ENCODE measurements at places on chromosomes 4 and X. TPM values are rescaled to one million over a fixed set of nuclear protein-coding genes. Genes with fewer than 3 reads are reported as not detected.

Gene PABPC1L2B
- not detected for polyA plus RNA-seq

DNA sequence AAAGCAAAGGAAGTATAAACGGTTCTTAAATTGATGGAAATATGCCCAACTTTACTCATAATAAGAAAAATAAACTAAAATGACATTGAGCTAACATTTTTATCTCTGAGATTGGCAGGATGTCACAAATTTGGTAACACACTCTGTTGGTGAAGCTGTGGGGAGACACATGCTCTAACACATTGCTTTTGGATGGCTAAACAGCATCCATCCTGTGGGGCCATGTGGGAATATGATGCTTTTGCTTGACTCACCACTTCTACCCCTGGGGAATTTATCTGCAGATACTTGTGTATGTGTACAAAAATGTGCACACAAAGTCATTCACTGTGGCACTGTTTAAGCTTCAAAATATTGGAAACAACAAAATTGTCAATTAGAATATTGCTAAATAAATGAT lies 100.2 kb downstream of the ANAPC4 start:
- H3K36me3 ChIP-seq = no peaks in the 10 kb centered on the region
- H3K4me3 ChIP-seq = no peak overlapping the region
- peaks cover 3% of the 10 kb centered on the region for H3K27me3 ChIP-seq
- DNase-seq = no peak
- no peaks in the 10 kb centered on the region for H3K4me1 ChIP-seq

DNA sequence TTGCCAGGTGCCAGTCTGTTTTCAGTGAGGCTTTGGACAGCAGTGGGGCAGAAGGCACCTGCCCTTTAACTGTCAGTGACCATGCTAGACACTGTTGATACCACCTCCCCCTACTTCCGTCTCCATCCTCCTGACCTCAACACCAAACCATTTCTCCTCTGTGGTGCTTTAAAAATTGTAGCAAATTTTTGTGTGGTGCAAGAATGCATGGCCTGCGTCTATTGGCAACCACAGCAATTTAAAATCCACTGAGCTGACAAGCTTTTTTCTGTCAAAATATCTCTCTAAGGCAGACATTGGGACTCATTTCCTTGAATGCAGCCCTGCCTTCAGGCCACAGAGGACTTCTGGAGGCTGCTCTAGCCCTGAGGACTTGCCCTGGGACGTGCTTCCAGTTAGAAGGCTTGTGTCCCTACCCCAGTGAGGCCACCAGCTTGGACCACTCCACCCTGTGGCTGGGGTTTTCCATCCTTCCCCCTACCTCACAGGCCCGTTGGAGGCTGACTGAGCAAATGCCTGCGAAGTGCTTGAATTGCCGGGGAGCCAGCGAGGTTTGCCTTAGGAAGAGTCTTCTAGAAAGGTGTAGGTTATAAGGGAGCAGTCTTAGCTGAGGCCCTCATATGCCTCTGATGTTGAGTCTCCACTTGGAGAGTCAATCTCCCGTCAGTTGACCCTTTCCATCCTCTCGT lies 6.9 kb downstream of the PRRG3 start:
- no peak for DNase-seq
- H3K27me3 ChIP-seq = no peaks in the 10 kb centered on the region
- no peak overlapping the region for H3K27ac ChIP-seq
- no peak overlapping the region for H3K4me3 ChIP-seq
- no peaks in the 10 kb centered on the region for H3K4me1 ChIP-seq
- no peaks in the 10 kb centered on the region for H3K36me3 ChIP-seq

- no peaks in the 10 kb centered on the region for H3K36me3 ChIP-seq
- H3K4me1 ChIP-seq = peaks cover 46% of the 10 kb centered on the region
- DNase-seq = peak; percentile 72
- peak overlapping the region; percentile 58 for H3K4me3 ChIP-seq
Measured at GRCh38 chr4:40840255-40840984, 90.7 kb downstream of the NSUN7 start.

Gene SCML2
- polyA plus RNA-seq = 0.74 TPM

DNA sequence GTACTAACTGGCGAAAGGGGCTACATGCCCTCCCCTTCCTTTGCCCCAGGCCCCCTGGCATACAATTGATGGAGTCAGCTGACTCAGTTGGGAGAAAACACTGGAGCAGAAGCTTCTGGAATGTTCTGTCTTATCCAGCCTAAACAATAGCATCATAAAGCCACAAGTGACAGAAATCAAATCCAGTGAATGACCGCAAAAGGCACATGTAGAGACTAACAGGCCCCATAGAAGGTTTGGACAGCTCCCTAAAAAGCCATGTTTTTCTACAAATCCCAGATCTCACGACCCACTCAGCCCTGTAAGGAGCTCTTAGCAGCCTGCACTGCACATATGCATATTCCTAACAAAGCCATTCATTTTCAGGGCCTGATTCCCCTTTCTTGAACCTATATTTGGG lies 25.1 kb downstream of the SCARB2 start:
- no peak overlapping the region for H3K27ac ChIP-seq
- H3K36me3 ChIP-seq = peaks cover 26% of the 10 kb centered on the region
- no peaks in the 10 kb centered on the region for H3K27me3 ChIP-seq
- H3K4me3 ChIP-seq = no peak overlapping the region
- DNase-seq = no peak
- H3K4me1 ChIP-seq = no peaks in the 10 kb centered on the region

- no peaks in the 10 kb centered on the region for H3K36me3 ChIP-seq
- no peaks in the 10 kb centered on the region for H3K4me1 ChIP-seq
- H3K27ac ChIP-seq = no peak overlapping the region
- no peaks in the 10 kb centered on the region for H3K27me3 ChIP-seq
- DNase-seq = no peak
Measured at GRCh38 chr4:188132232-188132631, 7.0 kb upstream of the TRIML1 start.

Gene TMSB15B
- polyA plus RNA-seq = 12.4 TPM

DNA sequence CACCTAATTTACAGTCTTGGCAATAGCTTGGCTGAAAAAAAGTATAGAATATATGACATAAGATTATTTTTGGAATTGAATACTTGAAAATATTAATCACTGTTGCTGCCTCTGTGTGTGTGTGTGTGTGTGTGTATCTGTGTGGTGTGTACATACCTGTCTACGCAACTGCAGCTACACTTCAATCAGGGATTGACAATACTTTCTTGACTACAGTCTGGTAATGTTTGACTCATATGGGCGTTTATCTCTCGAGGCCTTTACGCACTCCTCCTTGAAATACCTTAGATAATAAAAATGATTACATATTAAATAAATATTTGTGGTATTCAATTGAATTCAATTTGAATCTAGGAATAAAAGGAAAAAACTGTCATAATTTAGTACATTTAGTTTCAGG lies 565.2 kb downstream of the PCDH18 start:
- no peak overlapping the region for H3K27ac ChIP-seq
- DNase-seq = no peak
- H3K4me3 ChIP-seq = no peak overlapping the region
- H3K4me1 ChIP-seq = no peaks in the 10 kb centered on the region
- H3K27me3 ChIP-seq = no peaks in the 10 kb centered on the region

GRCh38 chr4:74118600-74119338 lies 19.8 kb upstream of the CXCL2 start:
- no peaks in the 10 kb centered on the region for H3K36me3 ChIP-seq
- no peak overlapping the region for H3K27ac ChIP-seq
- no peak for DNase-seq
- no peak overlapping the region for H3K4me3 ChIP-seq
- H3K27me3 ChIP-seq = no peaks in the 10 kb centered on the region

- no peak overlapping the region for H3K27ac ChIP-seq
- DNase-seq = no peak
- peaks cover 14% of the 10 kb centered on the region for H3K36me3 ChIP-seq
- H3K4me3 ChIP-seq = no peak overlapping the region
- no peaks in the 10 kb centered on the region for H3K27me3 ChIP-seq
Measured at GRCh38 chr4:17884063-17884462, 73.3 kb downstream of the NCAPG start.

DNA sequence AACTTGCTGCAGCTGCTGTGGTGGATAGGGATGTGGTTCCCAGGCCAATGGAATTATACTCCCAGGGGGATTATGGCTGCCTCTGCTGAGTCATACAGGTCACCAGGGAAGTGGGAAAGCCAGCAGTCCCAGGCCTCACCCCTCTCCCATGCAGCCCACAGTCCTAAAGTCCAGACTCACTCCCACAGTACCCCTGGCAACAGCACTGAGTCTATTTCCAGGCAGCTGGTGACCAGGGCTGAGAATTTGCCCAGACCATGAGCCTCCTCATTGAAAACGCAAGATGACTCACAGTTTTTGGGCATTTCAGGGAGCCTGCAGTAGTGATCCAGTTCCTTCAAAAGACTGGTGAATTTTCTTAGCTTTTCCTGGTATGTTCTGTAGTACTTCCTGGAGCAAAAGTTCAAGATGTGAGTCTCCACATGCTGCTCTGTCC lies 137.6 kb downstream of the NPNT start:
- peaks cover 19% of the 10 kb centered on the region for H3K36me3 ChIP-seq
- H3K4me3 ChIP-seq = no peak overlapping the region
- no peak overlapping the region for H3K27ac ChIP-seq
- no peak for DNase-seq
- no peaks in the 10 kb centered on the region for H3K4me1 ChIP-seq
- H3K27me3 ChIP-seq = peaks cover 5% of the 10 kb centered on the region

DNA sequence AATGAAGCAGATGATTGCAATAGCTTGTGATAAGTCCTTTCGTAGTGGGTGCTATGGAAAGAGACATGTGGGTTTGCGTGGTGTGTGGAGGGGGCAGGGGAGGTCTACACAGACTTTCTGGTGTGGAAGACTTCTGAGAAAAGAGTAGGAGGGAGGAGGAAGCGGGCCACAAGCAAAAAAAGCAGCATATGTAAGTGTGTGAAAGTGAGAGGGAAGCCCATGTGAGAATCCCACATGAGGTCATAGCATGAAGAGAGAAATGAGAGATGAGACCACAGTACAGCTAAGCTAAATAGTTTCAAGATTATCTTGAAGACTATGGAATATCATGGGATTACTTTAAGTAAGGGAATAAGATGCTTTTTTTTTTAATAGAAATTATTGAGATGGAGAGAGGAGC lies 2039.9 kb upstream of the TENM3 start:
- DNase-seq = no peak
- no peaks in the 10 kb centered on the region for H3K27me3 ChIP-seq
- no peak overlapping the region for H3K27ac ChIP-seq
- H3K4me3 ChIP-seq = no peak overlapping the region

Gene SLC9B1
- 2.4 TPM for polyA plus RNA-seq

GRCh38 chr4:147447786-147448185 lies 33.1 kb upstream of the EDNRA start:
- H3K4me3 ChIP-seq = no peak overlapping the region
- H3K27ac ChIP-seq = no peak overlapping the region
- no peaks in the 10 kb centered on the region for H3K27me3 ChIP-seq
- no peak for DNase-seq

Gene EVC2
- polyA plus RNA-seq = 0.05 TPM

Gene CCNB3
- 0.60 TPM for polyA plus RNA-seq

Gene RNF128
- not detected for polyA plus RNA-seq

- no peak for DNase-seq
- H3K36me3 ChIP-seq = peaks cover 27% of the 10 kb centered on the region
- H3K4me3 ChIP-seq = no peak overlapping the region
- no peaks in the 10 kb centered on the region for H3K4me1 ChIP-seq
- no peaks in the 10 kb centered on the region for H3K27me3 ChIP-seq
- H3K27ac ChIP-seq = no peak overlapping the region
Measured at GRCh38 chr4:8494218-8494617, 53.6 kb downstream of the TRMT44 start.

DNA sequence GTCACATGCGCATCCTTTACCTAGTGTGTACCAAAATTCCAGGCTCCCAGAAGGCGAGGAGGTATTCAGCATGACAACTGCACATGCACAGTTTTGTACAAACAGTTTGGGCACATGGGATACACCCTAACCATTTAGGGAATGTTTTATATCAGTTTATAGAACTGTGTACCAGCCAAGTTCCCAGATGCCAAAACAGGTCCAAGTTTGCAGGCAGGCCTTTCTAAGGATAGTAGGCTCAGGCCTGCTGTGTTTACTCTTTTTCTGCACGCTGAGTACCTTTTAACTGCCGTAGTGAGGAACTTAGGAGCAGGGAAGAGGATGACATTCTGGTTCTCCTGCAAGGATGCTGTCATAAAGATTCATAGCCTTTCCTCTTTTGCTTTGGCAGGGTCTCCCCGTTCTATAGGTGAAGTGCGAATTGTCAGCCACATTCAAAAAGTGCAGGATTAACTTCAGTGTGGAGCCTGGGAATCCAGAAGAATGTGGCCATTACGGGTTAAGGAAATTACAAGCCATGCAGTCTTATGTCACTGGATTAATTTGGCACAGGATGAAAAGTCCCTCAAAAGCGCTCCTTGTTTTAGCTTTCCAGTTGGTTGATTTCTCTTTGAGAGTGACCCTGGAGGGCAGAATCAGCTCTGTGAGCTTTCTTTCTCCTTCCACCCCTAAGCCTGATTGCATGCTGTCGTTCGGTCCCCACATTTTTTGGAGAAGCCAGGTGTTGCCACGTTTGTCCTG lies 259.8 kb downstream of the ARHGAP10 start:
- H3K27me3 ChIP-seq = no peaks in the 10 kb centered on the region
- H3K4me3 ChIP-seq = no peak overlapping the region
- DNase-seq = no peak
- H3K36me3 ChIP-seq = no peaks in the 10 kb centered on the region
- H3K4me1 ChIP-seq = peaks cover 5% of the 10 kb centered on the region
- H3K27ac ChIP-seq = no peak overlapping the region

DNA sequence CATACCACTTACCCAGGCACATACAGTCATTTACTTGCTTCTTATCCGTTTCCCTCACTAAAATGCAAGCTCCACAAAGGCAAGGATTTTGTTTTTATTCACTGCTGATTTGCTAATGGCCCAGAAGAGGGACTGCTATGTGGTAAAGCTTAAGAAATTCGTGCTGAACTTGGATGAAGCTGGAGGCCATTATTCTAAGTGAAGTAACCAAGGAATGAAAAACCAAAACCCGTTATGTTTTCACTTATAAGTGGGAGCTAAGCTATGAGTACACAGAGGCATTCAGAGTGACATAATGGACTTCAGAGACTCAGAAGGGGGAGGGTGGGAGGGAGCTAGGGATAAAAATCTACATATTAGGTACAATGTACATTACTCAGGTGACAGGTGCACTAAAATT lies 47.2 kb downstream of the RAB33B start:
- no peak overlapping the region for H3K4me3 ChIP-seq
- peaks cover 9% of the 10 kb centered on the region for H3K36me3 ChIP-seq
- no peak for DNase-seq
- H3K27ac ChIP-seq = no peak overlapping the region
- H3K27me3 ChIP-seq = peaks cover 4% of the 10 kb centered on the region

Gene C4orf46
- polyA plus RNA-seq = 6.8 TPM

DNA sequence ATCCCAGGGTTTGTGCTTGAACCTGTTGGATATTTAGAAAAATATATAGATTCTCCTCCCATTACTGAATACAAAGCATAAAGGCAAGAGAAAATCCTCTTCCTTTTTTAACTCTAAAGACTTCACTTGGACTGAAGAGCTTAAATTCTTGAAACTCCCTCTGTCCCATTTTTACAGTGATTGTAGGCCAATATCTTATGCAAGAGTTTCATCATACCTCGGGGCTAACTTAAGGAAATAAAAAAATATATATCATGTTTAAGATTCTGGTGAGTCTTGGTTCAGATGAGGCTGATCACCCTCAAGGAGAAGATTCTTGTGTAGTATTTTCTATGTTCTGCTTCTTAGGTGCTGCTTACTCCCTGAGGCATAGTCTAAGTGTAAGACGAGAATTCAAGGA lies 1449.6 kb downstream of the C4orf33 start:
- DNase-seq = no peak
- no peaks in the 10 kb centered on the region for H3K4me1 ChIP-seq
- H3K27me3 ChIP-seq = no peaks in the 10 kb centered on the region
- no peaks in the 10 kb centered on the region for H3K36me3 ChIP-seq
- H3K4me3 ChIP-seq = no peak overlapping the region
- H3K27ac ChIP-seq = no peak overlapping the region

Data from naive B cell (primary cell).